ENCODE measurements at places on chromosomes 6 and 20.

- no peak for DNase-seq
Observed at GRCh38 chr6:118789954-118790353, 104.0 kb upstream of the ASF1A start.

- no peak for DNase-seq
Observed at GRCh38 chr6:139962654-139963347, 588.4 kb upstream of the CITED2 start.

GRCh38 chr6:144467921-144468320, 182.8 kb downstream of the UTRN start:
- DNase-seq: no peak

- no peak for DNase-seq
Observed at GRCh38 chr20:35235881-35236280, 9.4 kb downstream of the MMP24 start.

DNA sequence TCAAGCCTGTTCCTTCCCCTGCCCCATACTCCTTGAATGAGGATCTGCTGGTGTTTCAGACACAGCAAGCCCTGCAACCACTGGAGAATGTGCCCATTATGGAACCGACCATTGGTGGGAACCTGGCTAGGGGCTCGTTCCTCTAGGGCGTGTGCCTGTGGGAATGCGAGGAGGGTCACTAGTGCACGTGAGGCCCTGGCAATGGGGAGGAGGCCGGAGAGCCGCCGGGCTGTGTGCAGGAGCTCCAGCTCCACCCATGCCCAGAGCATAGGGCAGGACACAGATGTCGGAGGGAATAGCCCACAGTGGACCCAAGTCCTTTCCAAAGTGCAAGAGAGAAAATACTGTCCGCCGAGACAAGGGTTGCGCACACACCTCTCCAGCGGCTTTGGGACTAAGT, 99.3 kb downstream of the ERMARD start:
- DNase-seq: no peak

- DNase-seq: no peak
Observed at GRCh38 chr6:67129780-67130179, 1422.8 kb upstream of the EYS start.

GRCh38 chr20:61789329-61789728, 276.4 kb downstream of the TAF4 start:
- no peak for DNase-seq

DNA sequence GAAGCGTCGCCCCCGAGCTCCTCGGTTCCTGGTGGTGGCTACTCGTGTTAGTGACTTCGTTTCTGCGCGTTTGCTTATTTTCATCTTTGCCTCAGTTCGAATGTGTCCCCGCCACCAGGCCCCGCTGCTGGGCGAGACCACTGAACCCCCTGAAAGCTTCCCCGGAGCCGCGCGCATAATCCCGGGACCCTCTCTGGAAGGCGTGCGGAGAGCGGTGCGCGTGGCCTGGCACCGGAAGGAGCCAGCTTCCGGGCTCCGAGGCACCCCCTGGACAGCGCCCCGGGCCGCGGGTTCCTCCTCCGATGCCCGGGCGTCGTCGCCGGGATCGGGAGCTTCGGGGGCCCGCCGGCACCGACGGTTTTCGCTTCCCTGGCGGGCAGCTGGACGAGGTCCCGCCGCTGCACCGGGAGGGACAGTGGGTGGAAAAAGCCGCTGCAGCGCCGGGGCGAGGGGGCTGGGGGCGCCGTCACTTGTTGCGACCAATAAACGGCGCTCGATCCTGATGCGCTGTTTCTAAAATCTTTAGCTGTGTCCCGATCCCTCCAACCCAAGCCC, 643 bp upstream of the SLC35D3 start:
- DNase-seq: no peak

GRCh38 chr6:139271056-139271455, 20.7 kb downstream of the TXLNB start:
- DNase-seq: no peak

Measured in stimulated activated CD4-positive, alpha-beta T cell treated with anti-CD3 and anti-CD28 coated beads, Interleukin-2, amount 100 ng/mL, for 24 hours (primary cell).